ENCODE measurements at places on chromosomes 3 and 15.

- DNase-seq: no peak
Observed at GRCh38 chr15:62469874-62470688, 305.0 kb upstream of the C2CD4B start.

DNA sequence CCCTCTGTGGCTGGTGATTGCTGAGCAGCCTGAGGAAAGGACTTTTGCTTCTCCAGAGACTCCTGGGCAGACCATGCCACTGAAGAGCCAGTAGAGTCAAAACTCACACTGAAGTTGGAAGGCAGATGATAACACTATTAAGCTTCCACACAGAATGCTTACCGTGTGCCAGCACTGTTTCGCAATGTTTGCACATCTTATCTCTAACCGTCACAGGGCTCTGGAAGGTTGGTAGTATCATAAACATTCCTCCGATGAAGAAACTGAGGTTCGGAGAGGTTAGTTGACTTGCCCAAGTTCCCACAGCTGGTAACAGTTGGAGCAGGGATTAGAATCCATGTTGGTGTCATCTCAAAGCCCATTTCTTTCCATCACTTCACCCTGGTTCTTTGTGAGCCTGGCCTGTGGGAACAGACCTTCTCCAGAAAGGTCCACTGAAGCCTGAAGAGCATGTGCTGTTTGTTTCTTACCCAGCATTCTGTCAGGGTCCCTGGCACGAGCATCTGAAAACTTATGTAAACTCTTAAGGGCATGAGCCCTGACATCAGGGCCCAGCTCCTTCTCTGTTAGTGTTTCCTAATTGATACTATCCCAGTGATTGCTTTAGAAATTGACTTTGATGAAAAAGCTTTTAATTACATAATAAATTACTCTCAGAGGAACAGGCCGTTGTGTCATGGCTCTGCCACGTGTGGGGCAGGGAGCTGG lies 77.0 kb upstream of the PRR23C start:
- no peak for DNase-seq

- no peak for DNase-seq
Observed at GRCh38 chr15:97858296-97858695, 102.2 kb upstream of the ARRDC4 start.

GRCh38 chr3:13005301-13005700 lies 67.9 kb downstream of the IQSEC1 start:
- no peak for DNase-seq

DNA sequence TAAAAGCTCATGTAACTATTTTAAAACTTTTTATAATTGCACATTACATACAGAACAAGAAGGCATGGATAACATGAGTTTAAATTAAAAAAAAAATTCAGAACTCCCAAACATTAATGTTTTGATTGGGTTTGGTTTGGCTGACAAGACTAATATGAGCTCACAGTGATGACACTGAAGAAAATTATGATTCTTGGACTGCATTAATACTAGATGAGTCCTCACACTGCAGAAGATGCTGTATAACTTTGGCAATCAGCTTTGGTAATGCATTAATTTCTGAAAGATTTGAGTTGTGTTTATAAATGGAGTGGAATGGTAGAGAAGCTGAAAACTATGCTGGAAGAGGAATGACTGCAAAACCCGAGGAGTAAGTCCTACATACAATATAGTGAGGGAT lies 358.9 kb downstream of the PLCL2 start:
- DNase-seq: no peak

- DNase-seq: no peak
Observed at GRCh38 chr3:12931273-12931905, 90.0 kb upstream of the RPL32 start.

DNA sequence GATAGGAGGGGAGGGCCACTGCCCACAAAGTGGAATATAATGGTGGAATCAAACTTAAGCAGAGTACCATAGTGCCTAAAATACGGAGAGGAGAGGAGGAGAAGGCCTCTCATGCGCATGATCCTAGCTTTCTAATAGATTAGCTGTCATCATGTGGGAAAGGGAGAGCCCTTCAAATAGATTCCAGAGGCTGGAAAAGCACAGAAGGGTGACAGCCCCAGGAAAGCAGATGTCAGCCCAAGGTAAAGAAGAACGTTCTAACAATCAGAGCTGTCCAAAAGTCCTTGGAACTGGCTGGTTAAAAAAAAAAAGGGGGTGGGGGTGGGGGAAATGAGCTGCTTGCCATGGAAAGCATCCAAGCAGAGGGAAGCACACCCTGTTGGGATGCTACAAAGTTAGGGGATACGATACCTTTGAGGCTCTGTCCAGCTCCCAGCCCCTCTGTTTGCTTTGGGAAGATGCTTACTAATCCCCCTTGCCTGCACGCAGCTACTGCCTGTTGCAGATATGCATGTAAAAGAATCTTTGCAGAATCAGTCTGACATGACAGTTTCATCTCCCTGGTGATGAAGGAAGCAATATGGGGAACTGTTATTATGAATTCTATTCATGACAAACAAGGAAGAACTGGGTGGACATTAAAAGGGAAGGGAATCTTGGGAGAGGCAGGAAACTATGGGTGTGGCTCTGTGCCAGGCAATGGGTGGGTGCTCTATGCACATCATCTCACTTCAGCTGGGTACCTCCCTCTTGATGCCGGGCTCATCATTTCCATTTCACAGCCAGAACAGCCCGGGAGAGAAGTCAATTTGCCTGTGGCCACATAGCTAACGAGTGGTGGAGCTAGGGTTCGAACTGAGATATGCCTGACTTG lies 10.1 kb upstream of the LMCD1 start:
- no peak for DNase-seq

DNA sequence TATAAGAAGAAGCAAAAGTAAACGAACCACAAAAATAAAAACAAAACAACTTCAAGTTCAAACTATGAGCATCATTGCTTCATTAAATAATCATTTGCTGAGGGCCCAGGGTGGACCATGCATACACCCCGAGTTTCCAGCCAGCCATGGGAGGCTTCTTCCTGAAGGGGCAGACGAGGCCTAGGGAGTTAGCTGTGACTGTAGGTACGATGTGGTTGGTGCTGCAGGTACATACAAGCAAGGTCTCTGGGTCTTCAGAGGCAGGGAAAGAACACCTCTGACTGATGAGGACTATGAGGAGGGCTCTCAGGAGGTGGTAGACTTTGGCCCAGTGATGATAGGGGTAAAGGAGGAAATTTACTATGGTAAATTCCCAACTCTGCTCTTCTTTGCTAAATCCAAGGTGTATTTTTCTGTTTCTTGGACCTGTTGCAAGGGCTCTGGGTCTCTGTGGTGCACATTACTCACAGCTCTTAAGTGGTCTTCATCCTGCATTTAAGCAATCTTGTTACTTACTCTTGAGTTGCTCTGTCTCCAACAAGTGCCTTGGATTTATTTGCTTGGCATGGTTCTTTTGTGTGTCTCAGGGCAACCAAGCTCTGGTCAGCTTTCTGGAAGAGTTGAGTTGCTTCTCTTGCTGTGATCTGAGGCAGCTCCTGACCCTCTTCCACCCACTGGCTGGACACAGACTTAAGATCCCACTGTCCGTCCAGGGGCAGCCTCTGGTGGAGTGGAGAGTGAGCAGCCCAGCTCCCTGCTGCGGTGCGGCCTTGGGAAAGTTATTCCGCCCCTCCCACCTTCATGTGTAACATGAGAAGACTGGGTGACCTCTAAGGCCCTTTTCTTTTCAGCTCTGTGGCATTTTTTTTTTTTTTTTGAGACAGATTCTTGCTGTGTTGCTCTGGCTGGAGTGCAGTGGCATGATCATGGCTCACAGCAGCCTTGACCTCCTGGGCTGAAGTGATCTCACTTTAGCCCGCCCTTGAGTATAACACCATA lies 56.1 kb upstream of the KIF23 start:
- DNase-seq: no peak

GRCh38 chr3:153173758-153174516 lies 11.9 kb downstream of the RAP2B start:
- DNase-seq: peak; percentile 44

GRCh38 chr3:105793040-105793439 lies 75.8 kb downstream of the CBLB start:
- DNase-seq: no peak

- DNase-seq: no peak
Observed at GRCh38 chr3:170640737-170641171, 54.9 kb upstream of the SLC7A14 start.

- no peak for DNase-seq
Observed at GRCh38 chr3:28022916-28023315, 218.5 kb upstream of the CMC1 start.

- peak; percentile 33 for DNase-seq
Observed at GRCh38 chr3:12869035-12869621, 27.8 kb upstream of the RPL32 start.

DNA sequence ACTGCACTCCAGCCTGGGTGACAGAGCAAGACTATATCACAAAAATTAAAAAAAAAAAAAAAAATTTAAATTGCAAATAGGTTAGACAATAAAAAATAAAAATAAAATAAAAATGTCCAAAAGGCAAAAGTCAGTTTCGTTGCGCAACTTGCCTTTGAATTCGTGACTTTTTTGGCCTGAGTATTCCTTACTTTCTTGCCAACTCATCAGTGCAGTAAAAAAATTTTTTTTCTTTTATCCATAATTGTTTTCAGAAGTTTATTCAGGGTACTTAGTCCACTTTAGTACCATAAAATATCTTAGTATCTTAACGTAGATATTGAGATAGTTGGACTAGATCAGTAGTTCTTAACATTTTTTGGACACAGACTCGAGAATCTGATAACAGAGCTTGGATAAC lies 22.4 kb upstream of the CILP start:
- DNase-seq: no peak

- DNase-seq: no peak
Observed at GRCh38 chr15:32933236-32933635, 215.4 kb downstream of the GREM1 start.

GRCh38 chr3:12935861-12936830 lies 94.8 kb upstream of the RPL32 start:
- no peak for DNase-seq

- no peak for DNase-seq
Observed at GRCh38 chr15:65528461-65529060, 1.7 kb upstream of the HACD3 start.

DNA sequence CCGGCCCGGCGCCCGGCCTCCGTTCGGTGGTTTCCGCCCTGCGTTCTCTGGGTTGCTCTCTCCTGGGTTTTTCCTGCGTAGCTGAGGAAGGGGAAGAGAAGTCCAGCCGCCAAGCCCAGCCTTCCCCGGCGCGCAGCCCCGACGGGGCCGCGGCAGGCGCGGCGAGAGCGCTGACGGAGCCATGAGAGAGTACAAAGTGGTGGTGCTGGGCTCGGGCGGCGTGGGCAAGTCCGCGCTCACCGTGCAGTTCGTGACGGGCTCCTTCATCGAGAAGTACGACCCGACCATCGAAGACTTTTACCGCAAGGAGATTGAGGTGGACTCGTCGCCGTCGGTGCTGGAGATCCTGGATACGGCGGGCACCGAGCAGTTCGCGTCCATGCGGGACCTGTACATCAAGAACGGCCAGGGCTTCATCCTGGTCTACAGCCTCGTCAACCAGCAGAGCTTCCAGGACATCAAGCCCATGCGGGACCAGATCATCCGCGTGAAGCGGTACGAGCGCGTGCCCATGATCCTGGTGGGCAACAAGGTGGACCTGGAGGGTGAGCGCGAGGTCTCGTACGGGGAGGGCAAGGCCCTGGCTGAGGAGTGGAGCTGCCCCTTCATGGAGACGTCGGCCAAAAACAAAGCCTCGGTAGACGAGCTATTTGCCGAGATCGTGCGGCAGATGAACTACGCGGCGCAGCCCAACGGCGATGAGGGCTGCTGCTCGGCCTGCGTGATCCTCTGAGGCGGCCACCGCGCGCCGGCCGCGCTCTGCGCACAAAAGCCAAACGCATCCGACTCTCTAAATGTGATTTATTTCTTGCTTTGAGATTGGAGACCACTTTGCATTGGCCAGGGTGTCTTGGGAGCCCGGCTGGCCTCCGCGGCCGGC lies 727 bp downstream of the RAP2B start:
- DNase-seq: peak; percentile 36

GRCh38 chr3:3589715-3590130 lies 209.5 kb upstream of the LRRN1 start:
- DNase-seq: no peak

- no peak for DNase-seq
Observed at GRCh38 chr3:194244167-194244566, 107.0 kb downstream of the CPN2 start.

DNA sequence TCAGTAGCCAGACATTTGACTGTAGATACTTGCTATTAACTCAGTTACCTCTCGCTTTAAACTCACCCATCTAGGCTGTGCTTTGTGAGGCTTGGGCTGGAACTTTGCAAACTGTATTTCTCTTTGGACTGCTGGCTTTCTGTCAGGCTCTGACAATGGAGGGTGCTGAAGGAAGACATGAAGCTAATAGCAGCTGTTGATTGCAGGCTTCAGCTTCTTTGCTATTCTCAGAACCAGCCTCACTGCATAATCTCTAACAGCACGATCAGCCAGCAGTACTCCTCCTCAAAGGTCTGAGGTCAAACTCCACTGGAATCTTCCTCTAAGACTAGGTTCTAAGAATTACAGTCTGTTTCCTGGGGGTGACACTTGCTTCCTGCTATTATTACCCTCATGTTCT lies 295.6 kb downstream of the ZBBX start:
- no peak for DNase-seq

- no peak for DNase-seq
Observed at GRCh38 chr3:194139071-194139813, 3.3 kb downstream of the HES1 start.

- no peak for DNase-seq
Observed at GRCh38 chr15:73839699-73840377, 33.5 kb upstream of the TBC1D21 start.

GRCh38 chr3:126971891-126972351 lies 11.0 kb upstream of the PLXNA1 start:
- DNase-seq: no peak

DNA sequence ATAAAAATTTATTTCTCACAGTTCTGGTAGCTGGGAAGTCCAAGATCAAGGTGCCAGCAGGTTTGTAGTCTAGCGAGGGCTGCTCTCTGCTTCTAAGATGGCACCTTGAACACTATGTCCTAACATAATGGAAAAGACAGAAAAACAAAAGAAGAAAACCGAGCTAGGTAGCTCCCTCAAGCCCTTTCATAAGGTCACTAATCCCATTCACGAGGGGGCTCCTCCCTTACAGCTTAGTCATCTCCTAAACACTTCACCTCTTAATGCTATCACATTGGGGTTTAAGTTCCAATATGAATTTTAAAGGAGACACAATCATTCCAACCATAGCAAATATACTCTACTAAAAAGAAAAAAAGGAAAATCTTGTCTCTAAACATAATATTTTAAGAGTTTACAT lies 23.6 kb downstream of the GOLGA6D start:
- no peak for DNase-seq

Data from CD4-positive, alpha-beta T cell treated with Interleukin-12 subunit alpha and Interleukin-12 subunit beta, for 1 hour (primary cell).